ENCODE measurements at places on chromosomes 3 and 15. TPM values are rescaled to one million over a fixed set of nuclear protein-coding genes. Genes with fewer than 3 reads are reported as not detected.
A peak's percentile ranks its signal among the peaks of the same experiment; 100 is the strongest.

- DNase-seq: no peak
These were observed 22.2 kb downstream of the TMEM212 start for GRCh38 chr3:171865191-171865865.

DNA sequence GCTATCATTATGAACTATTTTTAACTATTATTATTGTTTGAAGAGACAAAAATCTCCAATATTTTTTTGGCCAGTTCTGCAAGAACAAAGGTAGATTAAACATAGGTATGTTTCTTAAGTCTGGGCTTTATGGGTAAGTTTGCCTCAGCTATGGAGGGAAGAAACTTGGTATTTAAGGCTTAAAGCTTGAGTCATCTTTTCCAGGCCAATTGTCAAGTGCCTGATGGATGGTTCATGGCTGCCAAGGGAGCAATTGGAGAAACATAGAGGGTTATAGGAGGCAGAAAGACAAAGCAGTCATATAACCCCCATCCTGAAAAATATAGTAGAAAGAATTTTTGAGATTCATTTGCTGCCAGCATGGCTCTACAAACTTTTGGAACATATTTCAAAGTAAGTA is 7.2 kb upstream of the STAC start:
- DNase-seq: no peak

DNA sequence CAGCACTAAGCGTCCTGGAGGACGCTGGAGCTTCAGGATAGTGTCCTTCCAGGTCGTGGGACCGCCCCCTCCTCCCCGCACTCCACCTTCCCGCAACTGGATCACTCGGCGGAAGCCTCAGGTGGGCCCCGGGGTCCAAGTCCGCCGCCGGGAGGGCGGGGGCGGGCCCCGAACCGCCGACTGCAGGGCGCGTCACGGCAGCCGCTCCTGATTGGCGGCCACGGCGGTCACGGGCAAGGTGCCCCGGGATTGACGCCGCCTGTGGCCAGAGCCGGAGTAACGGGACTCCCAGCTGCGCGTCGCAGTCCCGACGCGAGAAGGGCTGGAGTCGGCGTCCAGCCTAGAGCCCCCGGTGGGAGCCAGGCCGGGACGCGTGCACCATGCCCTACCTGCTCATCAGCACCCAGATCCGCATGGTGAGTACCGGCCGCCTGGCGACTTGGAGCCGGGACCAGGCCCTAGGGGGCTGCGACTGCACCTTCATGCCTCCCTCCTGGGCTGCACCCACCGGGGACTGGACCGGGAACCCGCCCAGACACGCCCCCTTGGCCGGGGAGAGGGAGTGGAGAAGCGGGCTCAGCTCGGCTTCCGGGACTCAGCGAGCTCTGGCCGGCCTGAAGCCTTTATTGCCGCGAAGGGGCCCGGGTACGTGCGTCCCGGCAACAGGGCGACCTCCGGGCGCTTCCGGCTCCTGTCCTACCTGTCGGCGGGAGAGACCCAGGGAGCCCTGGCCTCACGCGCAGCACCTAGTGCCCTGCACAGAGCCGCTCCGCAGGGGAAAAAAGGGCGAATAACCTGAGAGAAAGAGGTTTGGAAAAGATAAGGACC is at the start of gene GCHFR:
Gene GCHFR, plus strand, starts transcription at position 268 of the 828 bp plus-strand sequence. Its CDS starts 113 bp downstream, at position 381.
- DNase-seq: peak; percentile 61

- DNase-seq: no peak
These were observed 2.8 kb downstream of the SERP1 start for GRCh38 chr3:150543531-150543930.

- DNase-seq: no peak
These were observed 97.5 kb downstream of the SLC49A4 start for GRCh38 chr3:122892118-122892960.

DNA sequence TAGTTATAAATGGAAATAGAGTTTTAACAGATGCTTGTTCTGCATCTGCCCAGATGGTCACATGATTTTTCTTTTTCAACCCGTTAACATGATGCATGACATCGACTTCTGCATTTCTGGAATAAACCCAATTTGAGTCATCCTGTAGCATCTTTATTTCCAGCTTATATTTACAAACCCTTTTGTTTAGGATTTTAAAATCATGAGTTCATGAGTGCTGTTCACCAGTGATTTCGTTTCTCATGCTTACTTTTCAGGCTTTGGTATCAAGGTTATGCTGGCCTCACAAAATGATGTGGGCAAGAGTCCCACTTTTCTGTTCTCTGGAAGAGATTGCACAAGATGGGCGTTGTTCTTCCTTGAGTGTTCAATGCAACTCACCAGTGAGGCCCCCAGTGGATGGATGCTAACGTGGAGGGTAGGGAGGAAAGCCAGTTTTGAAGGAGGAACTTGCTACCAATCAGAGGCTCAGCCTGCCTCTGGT is 5.2 kb downstream of the HRH1 start:
- DNase-seq: no peak

DNA sequence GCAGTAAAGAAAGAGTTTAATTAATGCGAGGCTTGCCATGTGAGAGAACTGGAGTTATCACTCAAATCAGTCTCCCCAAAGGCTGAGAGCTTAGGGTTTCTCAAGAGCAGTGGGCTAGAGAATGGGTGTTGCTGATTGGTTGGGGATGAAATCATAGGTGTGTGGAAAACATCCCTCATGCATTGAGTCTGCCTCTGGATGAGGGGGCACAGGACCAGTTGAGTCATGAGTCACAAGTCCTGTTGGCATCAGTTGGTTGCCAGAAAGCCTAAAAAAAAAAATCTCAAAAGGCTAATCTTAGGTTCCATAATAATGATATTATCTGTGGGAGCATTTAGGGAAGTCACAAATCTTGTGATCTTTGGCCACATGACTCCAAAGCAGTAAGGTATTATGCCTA is 800.3 kb downstream of the TUSC7 start:
- DNase-seq: no peak

DNA sequence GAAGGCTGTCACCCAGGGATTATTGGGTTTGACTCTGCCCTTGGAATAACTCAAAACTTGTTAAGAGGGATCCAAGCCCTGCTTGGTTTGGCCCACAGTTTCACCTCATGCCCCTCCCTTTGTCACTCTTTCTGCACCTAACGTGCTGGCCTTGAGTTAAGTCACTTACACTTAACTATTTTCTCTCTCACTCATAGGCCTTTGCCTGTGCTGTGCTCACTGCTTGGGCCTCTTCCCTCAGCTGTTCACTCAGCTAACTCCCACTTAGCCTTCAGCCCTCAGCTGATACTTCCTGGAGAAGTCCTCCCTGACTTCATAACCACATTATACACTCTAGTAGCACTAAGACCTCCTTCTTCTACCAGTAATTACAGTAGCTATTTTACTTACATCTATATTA is 133.3 kb downstream of the CMSS1 start:
- no peak for DNase-seq

The XCR1 gene
- total RNA-seq: 0.14 TPM

The ILDR1 gene
- not detected for total RNA-seq

The FBXL22 gene
- total RNA-seq: 0.66 TPM
